Activated CD4-positive, alpha-beta T cell treated with anti-CD3 and anti-CD28 coated beads, Interleukin-2, amount 50 U/mL, for 4 hours (primary cell): ENCODE measurements at places on chromosomes 5 and 9.

DNA sequence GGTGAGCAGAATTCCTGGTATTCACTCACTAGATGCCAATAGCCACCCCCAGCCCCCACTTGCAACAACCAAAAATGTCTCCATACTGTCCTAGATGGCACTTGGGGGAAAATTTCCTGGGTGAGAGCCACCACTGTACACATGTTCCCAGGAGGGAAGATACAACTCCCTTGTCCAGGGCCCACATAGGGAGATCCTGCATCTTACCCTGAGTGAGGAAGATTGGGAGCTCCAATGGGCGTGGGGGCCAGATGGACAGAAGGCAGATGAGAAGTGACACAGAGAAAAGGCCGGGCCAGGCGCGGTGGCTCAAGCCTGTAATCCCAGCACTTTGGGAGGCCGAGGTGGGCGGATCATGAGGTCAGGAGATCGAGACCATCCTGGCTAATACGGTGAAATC is 12.3 kb upstream of the IPPK start:
- no peak for DNase-seq

DNA sequence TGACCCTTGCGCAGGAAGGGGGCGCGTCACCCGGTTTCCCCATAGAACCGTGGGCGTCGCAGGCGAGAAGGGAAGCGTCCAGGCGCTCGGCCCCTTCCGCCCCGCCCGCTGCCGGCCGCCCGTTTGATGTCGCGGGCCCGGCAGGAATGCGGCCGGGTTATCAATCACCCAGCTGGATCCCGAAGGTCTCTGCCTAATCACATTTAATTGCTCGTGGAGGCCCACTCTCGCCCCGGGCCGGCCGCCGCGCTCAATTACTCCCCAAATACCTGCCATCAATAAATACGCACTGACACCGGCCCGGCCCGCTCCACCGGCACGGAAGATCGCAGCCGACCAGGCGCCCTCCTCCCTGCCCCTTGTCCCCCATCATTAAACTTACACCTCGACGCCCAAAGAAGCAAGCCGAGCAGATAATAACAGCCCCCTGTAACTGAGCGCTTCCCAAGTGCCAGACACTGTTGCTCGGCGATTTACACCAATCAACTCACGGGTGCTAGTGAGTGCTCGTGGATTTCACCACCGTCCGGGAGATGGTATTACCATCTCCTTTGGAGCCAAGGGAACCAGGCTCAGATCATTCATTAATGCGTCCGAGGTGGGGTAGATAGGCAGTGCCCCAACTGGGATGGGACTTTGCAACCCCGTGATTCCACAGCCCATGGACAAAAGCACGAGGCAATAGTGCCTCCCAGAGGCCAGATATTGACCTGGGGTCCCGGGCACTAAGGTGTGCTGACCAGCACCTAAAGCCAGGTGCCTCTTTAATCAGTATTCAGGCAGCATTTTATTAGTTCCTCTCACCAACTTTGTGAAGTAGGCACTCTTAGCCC is 11.3 kb downstream of the MSX2 start:
- DNase-seq: no peak

DNA sequence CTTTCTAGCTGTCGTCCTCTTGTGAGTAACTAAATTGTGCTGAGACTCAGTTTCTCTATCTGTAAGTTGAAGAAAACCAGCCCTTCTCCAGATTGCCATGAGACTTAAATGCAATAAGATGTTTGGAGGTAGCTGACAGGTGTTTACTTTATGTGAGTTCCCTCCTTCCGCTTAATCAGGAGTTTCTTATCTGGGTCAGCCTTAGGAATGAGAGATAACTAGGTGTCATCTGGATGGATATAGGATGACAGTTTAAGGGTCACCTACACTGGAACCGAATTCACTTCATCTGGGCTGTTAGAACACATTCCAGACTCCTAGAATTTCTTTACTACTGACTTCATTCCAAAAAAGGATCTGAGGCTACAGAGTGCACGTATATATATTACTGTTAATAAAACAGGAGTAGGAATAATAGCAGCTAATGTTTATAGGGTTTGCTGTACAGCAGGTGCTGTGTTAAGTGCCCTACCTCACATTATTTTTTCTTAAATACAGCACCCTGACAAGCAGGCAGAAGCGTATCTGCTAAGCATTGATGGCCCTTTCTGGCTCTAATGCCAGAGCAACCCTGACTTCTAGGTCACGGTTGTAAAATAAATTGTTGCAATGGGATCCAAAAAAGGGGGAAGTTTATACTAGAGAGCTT is 30.0 kb upstream of the CPEB4 start:
- no peak for DNase-seq

- no peak for DNase-seq
Observed at GRCh38 chr9:36456480-36457065, 56.5 kb upstream of the RNF38 start.

DNA sequence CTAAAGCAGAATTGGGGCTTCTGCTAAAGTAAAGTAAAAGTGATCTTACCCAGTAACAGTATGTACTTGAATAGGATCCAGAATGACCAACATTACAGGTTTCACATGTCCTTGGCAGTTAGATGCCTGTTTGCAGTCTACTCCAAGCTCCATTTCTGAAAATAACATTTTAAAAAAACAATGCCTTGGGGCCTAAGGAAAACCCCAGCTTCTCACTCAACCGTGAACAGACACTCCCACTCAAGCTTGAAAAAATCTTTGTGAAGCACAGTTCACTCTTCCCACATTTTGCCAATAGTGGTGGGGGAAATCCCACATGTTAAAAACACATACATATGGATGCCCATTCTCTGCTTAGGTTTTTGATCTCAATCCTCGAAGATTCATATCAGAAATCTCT is 304.1 kb downstream of the ARRDC3 start:
- no peak for DNase-seq

- no peak for DNase-seq
Observed at GRCh38 chr5:58261605-58262004, 198.3 kb downstream of the PLK2 start.

- DNase-seq: no peak
Observed at GRCh38 chr5:67878933-67879332, 336.6 kb upstream of the PIK3R1 start.

DNA sequence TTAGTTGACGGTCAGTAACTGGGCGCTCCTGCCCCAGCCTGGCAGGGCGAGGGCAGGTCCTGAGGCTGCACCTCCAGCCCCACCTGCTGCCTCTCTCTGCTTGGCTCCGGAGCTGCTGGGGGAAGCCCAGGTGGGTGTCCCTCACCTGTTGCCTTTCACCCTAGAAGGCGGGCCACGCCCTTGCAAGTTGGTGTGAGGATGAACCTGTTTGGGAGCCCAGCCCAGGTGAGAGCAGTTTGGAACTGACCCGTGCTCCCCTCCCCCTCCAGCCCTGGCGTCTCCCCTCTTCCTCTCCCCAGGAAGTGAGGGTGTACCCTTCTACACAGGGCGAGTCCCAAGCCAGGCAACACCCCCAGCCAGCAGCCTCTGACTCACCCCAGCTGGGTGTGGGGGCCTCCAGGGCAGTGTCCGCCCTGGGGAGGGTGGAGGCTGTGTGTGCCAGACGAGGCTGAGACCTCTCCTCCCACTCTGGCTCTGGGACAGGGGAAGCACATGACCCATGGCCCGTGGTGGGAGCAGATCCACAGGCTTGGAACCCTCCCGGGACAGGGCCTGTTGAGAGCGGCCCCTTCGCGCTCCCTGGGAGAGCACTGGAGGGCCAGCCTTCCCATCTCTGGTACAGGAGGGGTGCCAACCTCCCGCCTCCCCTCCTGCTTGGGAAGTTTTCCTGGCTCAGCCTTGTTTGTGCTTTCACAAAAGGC is 10.4 kb downstream of the LRRC8A start:
- no peak for DNase-seq

GRCh38 chr5:15914638-15915037 is 265.0 kb downstream of the MARCHF11 start:
- DNase-seq: no peak

GRCh38 chr5:10601246-10602030 is 37.6 kb downstream of the ANKRD33B start:
- no peak for DNase-seq

DNA sequence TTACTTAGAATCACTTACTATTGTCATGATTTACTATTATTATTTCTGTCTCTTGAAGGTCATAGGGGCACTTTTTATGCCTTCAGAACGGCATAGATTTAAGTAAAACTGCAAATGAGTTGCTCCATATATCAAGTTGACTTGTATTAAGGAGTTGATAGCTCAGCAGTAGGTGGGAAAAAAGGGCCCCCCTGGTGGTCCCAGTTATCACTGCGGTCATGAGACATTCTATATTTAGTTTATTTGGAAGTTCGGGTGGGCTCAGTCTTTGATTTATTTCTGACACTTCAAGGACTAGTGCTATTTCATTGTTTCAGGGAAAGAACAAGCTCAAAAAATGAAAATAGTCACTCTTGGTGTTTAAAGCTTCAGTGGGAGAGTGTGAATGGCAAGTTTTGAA is 159.3 kb downstream of the SLC24A2 start:
- DNase-seq: no peak

- DNase-seq: no peak
Observed at GRCh38 chr9:131585375-131585774, 40.1 kb downstream of the PRRT1B start.

DNA sequence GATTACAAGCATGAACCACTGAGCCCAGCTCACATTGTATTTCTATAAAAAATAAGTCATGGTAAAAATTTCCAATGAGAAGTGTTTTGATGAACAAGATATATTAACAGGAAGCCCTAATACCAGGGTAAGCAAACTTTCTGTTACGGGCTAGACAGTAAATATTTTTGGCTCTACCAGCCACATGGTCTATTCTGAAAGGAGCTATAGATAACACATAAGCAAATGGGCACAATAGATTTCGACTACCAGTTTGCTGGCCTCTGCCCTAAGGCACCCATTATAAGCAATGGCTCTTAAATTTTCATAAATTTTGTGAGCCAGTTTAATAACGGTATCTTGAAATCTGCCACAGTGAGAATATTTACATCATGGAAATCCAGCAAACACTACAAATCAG is 8.1 kb downstream of the UBQLN1 start:
- no peak for DNase-seq

GRCh38 chr9:128275198-128276007 is at the start of gene GOLGA2:
GOLGA2 (minus strand) TSS chr9:128276007; CDS start chr9:128275976, 31 bp downstream.
- no peak for DNase-seq

GRCh38 chr5:138082033-138082432 is 1.8 kb upstream of the WNT8A start:
- no peak for DNase-seq

DNA sequence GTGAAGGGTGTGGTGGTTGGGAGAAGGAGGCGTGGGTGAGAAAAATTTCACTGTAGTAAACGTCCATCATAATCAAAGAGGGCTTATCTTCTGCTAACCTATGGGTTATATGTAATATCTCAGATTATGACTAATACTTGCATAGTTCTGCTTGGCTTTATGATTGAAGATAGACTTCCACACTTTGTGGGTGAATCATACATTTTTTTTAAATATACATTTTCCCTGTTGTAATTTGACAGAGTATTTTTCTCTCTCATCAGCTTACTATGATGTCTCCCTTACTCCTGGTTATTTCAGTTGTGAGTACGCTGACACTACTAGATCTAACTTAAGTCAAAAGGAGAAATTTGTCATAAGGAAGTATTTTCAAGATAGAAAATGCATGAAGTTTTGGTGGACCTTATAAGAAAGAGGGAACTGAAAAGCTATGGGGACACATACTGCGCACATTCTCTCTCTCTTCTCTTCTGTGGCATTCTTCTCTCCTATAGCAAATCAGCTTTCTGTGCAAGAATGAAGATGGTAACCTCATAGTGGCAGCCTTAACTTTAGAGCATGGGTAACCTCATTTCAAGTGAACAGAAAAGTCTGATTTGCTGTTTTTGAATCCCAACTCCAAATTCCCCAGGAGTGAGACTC is 4.9 kb upstream of the JAK2 start:
- DNase-seq: no peak

DNA sequence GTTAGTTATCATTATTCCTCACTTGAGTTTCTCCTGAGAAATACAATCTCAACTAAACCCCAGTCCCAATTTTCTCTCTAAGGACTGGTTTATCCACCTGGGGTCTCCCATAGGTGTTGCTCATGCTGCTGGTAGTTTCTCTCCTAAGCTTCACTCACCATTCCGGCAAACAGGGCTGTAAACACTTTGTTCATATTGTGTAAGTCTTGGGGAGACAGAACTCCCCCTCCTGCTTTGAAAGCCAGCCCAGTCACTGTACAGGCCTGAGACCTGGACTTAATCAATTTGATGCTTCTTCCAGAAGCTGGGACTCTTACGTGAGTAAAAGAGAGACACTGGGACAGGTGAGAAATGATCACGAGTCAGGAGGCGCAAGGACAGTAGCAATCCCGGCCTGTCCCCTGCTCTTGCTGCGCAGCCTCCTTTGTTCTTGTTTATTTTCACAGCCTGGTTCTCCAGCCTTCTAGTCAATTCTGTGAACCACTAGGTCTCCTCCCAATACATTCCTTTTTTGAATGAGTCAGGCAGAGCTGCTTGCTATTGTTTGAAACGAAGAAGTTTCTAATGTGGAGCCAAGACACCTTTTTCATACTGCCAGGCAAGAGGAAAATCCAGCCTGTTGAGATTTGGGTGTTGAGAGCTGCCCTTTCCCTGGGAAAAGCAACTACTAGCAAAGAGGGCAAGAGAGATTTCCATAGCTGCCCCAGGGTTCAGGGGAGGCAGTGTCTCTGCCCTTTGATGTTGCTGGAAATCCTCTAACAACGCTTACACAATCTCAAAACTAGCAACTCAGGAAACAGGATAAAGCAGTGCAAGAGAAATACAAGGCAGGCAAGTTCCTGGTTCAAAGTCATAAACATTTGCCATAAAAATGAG is 9.2 kb upstream of the SHROOM1 start:
- DNase-seq: no peak

DNA sequence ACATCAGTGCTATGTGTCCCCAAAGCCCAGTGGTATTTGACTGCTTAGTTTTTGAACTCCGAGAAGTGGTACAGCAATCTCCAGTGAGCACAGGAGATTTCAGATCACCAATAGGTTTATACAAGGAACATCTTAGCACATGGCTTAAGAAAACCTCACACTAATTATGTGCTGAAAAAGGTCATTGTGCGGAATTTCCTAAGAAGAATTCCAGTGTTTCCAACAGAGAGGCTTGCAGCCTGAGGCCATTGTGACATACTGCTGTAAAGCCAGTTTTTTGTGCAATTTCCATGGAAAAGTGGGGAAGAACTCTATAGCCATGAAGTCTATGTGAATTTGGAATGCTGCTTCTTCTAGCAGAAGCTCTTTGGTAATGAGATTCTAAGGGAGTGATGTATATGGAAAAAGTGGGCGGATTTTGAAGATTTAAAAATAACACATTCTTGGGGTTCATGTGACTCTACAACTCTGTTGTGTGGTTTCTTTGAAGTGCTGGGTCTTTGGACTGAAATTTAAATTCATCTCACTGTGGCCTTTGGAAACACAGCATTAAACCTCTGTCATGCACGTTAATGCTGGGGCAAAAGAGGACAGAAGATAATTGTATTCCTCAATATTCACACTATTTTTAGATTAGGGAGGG is 110.5 kb upstream of the CD180 start:
- no peak for DNase-seq

GRCh38 chr5:71841107-71841506 is 122.0 kb downstream of the CARTPT start:
- no peak for DNase-seq
